AG09309 (cell line): ENCODE measurements at places on chromosomes 2 and 18.

- DNase-seq: no peak
Observed at GRCh38 chr2:79909521-79909920, 395.0 kb downstream of the LRRTM1 start.

- DNase-seq: no peak
Observed at GRCh38 chr2:232549655-232550353, 553 bp downstream of the TIGD1 start.

GRCh38 chr2:190467575-190468083, 59.5 kb downstream of the MFSD6 start:
- no peak for DNase-seq

DNA sequence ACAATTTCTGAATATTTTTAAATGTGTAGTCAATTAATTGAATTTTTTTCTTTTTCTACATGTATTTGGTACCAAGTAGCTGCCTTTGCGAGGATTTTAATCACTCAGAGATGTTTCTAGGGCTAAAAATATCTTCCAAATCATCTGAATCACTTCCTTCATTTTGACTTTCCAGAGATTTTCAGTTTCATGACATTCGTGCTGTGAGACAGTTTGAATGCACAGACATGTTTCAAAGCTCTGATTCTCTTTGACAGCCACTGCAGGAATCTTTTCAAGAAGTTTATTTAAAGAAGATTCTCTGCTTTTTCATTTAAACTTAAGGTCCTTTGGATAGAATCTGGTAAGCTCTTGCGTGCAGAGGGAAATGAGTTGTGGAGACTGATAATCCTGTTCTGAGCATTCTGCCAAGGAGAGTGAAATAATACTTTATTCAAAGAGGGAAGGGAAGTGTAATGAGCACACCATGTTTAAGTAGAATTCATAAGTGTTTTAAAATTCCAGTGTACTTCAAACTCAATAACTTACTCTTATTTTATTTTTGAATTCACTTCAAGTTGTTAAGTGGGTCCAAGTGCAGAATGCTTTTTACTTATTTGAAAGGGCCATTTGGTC, 9.7 kb downstream of the CYBRD1 start:
- no peak for DNase-seq

DNA sequence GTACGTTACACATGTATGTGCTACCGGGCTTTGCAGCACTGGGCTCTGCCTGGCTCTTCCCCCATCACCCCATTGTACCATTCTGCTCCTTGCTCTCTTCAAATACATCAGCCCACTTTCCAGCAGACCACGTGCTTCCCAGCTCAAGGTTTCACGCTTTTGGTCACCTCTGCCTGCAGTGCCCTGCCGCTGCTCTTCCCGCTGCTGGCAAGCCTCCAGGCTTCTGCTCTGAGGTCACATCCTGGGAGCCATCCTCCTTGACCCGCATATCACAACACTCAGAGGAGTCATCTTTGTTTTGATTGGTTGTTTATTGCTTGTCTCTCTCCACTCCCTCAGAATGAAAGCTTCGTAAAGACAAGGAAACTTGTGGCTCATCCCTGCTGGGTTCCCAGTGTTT, 34.1 kb downstream of the KIF5C start:
- DNase-seq: no peak

GRCh38 chr18:23225503-23225902, 90.2 kb downstream of the CABLES1 start:
- peak; percentile 97 for DNase-seq

GRCh38 chr2:3341336-3341735, 36.3 kb downstream of the EIPR1 start:
- no peak for DNase-seq

GRCh38 chr2:2912293-2912692, 465.3 kb downstream of the EIPR1 start:
- DNase-seq: no peak

DNA sequence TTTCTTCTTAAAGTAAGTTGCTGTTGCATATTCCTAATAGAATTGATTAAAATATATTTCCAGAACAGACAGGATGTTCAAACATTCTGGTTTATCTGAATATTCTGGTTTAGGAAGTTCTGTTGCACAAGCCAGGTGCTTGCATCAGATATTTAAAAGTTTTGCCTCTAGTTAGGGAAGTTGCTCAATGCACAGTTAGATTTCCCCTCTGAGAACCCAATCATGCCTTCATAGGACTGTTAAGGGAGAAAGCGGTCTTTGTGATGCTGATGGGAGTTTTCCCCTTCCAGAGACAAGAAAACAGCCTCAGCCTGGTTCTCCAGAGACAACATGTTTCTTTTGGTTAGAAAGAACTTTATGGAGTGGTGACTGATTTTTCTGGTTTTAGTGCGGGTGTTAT, 65.6 kb upstream of the REV1 start:
- DNase-seq: no peak

GRCh38 chr2:98601532-98602132, 6.7 kb downstream of the COA5 start:
- no peak for DNase-seq
